ENCODE measurements at places on chromosomes 2 and 18.

- no peak for DNase-seq
These were observed 41.5 kb downstream of the SUCLG1 start for GRCh38 chr2:84417453-84418145.

- DNase-seq: no peak
These were observed 1268.3 kb upstream of the TMEFF2 start for GRCh38 chr2:193463011-193463410.

- DNase-seq: no peak
These were observed 85.9 kb downstream of the DCDC2C start for GRCh38 chr2:3789256-3789655.

GRCh38 chr2:25053041-25053440, 11.2 kb downstream of the EFR3B start:
- peak; percentile 7 for DNase-seq

GRCh38 chr2:69483024-69483423, 45.8 kb upstream of the NFU1 start:
- DNase-seq: no peak
